Substantia nigra (tissue), 51 donors: ENCODE measurements at places on chromosomes 4 and X.

GRCh38 chr4:79331126-79331876 lies 5.4 kb upstream of the NAA11 start:
- no peak for DNase-seq

GRCh38 chr4:105184316-105184980 lies 37.8 kb downstream of the TET2 start:
- DNase-seq, result no peak

DNA sequence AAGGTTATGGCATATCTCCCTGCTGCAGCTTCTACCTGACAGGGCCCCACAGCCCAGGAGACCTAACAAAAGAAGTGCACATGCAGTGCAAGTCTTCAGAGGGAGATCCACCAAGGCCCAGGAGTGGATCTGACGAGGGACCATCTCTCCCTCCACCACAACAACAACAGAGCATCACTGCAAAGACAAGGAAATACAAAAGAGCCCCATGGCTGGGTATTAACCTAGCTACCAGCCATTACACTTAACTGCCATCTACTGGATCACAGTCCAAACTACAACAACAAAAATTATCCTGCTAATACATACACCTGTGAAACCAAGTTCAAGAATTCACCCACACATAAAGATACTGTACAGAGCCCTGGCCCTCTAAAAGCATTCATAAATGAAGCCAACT lies 280.2 kb upstream of the SLC7A11 start:
- no peak for DNase-seq

GRCh38 chr4:61461956-61462355 lies 261.8 kb downstream of the ADGRL3 start:
- DNase-seq, result no peak

GRCh38 chrX:874061-874460 lies 243.5 kb downstream of the SHOX start:
- DNase-seq, result no peak

DNA sequence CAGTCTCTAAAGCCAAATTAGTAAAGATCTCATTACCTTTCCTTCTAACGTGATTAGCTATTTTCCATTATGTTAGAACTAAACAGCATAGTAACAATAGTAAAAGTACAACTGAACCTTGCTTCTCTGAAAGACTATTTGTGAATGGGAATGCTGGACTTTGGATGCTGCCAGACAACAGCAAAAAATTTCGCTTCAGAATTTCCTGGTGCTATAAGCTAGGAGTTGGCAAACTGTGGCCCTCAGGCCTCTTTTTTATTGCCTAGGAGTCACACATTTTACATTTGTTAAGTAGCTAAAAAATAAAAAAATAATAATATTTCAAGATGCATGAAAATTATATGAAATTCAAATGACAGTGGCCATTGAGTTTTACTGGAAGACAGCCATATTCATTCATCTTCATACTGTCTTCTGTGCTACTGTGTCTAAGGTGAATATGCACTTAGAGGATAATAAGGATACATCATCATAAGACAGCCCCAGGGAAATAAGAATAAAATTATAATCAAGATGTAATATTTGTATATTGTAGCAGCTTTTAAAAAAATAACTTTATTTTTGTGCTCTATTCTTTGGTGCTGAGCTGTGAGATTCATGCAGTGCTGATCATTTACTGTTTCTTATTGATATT lies 34.6 kb downstream of the RASGEF1B start:
- no peak for DNase-seq

- no peak for DNase-seq
Measured at GRCh38 chr4:575281-576141, 584 bp downstream of the TMEM271 start.

- no peak for DNase-seq
Measured at GRCh38 chr4:148055844-148056243, 324.0 kb downstream of the ARHGAP10 start.

- DNase-seq, result no peak
Measured at GRCh38 chrX:84453351-84454246, 48.7 kb downstream of the HDX start.

GRCh38 chr4:72463724-72464123 lies 105.3 kb downstream of the ADAMTS3 start:
- no peak for DNase-seq

DNA sequence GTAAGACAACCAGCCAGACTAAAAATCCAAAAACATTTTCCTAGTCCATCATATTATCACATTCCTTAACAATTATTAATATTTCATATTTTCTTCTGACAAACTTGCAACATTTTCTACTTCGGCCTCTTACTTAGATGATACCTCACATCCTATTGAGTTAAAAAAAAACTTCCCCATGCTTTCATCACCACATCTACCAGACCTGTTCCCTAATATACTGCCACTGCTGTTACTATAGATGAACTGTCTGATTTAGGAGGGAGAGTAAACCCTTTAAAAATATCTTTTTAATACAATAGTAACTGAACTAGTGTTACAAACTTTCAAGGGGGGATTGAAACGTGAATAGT lies 1.5 kb downstream of the FAM200B start:
- DNase-seq, result no peak

GRCh38 chrX:124343016-124343415 lies 3.3 kb upstream of the SH2D1A start:
- no peak for DNase-seq

- no peak for DNase-seq
Measured at GRCh38 chrX:31893525-31893924, 821.7 kb upstream of the FTHL17 start.
